ENCODE measurements at places on chromosomes 3 and 15.
A peak's percentile ranks its signal among the peaks of the same experiment; 100 is the strongest.

- no peak for DNase-seq
These were observed 97.0 kb upstream of the SNRPN start for GRCh38 chr15:24857763-24858162.

DNA sequence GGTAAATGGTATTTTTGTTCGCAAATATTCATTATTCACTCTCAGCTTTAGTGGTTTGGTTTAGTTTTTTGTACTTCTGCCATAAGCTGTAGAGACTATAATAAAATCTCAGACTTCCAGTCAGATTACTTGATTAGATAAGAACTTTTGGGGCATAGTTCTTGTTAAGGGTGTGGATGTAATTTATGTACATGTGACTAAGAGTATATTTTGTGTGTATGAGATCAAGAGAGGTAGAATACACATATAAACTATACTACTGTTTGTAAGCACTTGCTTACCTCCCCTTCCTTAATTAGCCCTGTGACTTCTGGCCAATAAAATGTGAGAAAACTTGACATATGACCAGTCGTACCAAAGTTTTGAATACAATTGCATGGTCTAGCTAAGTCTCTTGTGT is 12.0 kb downstream of the CNTN3 start:
- DNase-seq = no peak

- no peak for DNase-seq
These were observed 77.2 kb downstream of the ATG7 start for GRCh38 chr3:11349446-11349845.

GRCh38 chr3:102353148-102353547 is 81.7 kb upstream of the ZPLD1 start:
- no peak for DNase-seq

DNA sequence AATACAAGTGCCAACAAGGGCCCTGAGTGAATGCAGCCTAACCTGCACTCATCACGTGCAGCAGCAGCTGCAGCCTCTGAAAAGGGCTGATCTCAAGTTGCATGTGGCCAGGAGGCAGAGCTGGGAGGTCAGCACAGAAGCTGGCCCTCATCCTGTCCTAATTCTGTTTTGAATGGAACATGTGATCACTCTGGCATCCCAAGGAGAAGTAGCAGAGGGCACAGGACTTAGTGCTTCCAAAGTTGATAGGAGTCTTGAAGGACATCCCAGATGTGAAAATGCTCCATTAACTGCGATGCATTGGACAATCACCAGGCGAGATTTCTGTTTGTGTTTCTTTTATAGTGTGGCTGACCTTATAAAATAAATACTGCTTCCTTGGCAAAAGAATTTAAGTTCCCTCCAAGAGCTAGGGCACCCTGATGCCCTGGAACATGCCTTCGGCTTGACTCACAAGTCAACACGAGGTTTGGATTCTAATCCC is 31.6 kb upstream of the STAG1 start:
- DNase-seq = no peak

DNA sequence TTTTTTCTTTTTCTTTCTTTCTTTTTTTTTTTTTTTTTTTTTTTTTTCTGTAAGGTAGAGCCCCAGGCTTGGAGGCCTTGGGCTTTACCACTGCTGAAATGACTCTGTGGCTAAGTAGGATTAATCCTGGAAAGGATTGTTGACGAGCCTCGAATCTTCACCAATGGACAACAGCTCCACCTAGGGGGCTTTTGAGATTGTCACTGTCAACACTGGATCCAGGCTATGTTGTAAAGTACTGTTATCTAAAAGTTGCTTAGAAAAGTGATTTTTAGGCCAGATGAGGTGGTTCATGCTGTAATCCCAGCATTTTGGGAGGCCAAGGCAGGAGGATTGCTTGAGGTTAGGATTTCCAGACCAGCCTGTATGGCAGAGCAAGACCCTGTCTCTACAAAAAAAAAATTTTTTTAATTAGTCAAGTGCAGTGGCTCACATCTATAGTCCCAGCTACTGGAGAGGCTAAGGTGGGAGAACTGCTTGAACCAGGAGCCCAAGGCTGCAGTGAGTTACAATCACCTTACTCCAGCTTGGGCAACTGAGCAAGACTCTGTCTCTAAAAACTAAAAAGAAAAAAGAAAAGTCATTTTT is 41.6 kb downstream of the KLHL18 start:
- peak; percentile 28 for DNase-seq

- DNase-seq = no peak
These were observed 176.0 kb downstream of the KCNMB2 start for GRCh38 chr3:178712247-178712646.

- no peak for DNase-seq
These were observed 29.8 kb upstream of the EPHB3 start for GRCh38 chr3:184531626-184532280.

- DNase-seq = no peak
These were observed 193.6 kb downstream of the FAM43A start for GRCh38 chr3:194879126-194879877.

DNA sequence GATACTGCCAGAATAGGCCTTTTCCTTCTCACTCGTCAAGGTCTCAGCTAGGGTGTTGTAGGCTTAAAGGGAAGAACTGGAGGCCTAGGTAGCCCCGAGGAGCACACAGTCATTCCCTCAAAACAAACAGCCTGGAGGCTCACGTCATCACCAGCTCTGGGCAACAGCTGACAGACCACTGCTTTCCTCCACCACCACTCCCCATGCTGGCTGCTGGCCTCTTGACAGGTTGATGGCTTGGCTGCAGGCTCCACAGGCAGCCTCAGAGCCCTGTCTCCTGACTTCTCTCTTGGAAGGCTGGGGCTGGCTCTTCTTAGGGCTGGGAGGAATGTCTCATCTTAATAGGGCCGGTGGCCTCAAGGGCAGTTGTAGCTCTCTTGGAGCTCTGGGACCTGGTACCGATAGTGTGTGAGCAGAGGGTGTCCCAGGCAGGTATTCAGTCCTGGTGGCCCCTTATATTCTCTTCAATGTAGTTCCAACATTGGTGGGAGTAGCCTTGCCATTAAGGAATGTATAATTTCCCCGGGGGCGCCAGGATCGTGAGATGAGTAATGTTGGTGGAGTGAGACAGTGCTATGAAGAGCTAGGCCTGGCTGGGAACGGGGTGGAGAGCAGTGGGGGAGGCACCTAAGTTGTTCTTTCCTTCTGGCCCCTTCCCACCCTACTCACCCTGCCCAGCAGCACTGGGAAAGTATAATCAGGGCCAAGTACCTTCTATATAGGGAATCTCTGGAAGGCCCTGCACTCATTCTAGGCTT is 6.1 kb upstream of the AP2M1 start:
- DNase-seq = no peak

GRCh38 chr15:31149088-31149505 is 47.6 kb upstream of the TRPM1 start:
- DNase-seq = no peak

- DNase-seq = no peak
These were observed 92.1 kb downstream of the XRN1 start for GRCh38 chr3:142355692-142356091.

DNA sequence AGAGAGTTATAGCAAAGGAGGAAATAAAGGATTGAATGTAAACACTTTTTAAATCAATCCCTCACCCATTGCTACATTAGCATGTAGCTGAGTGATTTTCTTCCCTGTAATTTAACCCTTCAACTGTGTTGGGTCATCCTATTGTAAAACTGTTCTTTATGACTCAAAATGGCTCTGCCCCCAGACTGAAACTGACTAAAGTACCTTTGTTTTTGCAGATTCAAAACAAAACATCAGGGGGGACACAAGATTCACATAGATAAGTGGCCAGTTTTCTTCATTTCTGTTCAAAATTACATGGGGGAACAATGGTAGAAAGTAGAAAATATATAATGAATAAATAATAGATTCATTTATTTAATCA is 268.4 kb downstream of the IGSF11 start:
- DNase-seq = no peak

GRCh38 chr15:76341366-76342057 is 4.9 kb downstream of the ISL2 start:
- DNase-seq = no peak

- no peak for DNase-seq
These were observed 7.7 kb downstream of the SORD start for GRCh38 chr15:45030743-45031142.

GRCh38 chr3:58051196-58051595 is 43.0 kb downstream of the FLNB start:
- no peak for DNase-seq

DNA sequence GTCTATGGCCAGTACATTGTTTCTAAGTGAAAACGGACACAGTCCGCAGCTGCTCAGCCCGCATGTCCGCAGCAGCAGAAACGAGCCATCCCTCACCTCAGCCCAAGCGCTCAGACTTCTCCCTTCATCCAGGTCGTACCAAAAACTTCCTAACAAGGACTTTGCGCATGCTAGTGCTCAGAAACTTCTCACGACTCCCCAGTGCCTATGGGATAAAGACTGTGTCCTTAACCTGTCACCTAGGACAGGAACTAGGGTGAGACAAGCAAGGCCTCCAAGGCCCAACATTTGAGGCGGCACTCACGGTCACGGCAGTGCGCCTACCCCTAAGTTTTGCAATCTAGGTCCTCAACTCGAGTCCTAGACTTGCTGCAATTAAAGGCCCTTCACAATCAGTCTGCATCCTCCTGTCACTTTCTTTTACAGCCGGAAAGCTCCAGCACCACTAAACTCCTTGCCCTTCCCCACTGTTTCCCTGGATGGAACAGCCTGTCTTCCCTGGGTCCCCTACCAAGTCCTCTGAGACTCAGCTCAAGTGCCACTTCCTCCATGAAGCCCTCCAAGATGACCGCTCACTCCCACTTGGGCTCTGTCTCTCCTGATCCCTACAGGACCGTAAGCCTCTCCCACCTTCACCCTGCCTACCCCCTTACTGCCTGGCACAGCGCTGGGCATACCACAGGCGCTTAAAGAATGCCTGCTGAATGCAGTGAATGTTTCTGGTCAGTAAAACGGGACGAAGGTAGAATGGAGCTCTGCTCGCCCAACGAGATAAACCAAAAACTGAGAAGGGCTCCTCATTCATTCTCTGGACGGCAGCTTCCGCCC is 1.2 kb downstream of the CLN6 start:
- no peak for DNase-seq

GRCh38 chr3:99665017-99665416 is 26.6 kb downstream of the COL8A1 start:
- DNase-seq = no peak

GRCh38 chr3:164450276-164450905 is 627.9 kb downstream of the SI start:
- DNase-seq = no peak

DNA sequence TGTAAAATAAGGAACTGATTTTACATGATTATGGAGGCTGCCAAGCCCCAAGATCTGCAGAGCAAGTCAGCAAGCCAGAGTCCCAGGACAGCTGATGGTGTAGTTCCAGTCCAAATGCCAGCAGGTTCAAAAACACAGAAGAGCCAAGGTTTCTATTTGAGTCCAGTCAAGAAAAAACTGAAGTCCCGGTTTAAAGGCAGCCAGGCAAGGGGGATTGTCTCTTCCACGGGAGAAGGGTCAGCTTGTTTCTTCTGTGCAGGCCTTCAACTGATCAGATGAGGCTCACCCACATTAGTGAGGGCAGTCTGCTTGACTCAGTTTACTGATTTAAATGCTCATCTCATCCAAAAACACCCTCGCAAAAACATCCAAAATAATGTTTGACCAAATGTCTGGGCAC is 246.2 kb downstream of the PLCL2 start:
- no peak for DNase-seq

DNA sequence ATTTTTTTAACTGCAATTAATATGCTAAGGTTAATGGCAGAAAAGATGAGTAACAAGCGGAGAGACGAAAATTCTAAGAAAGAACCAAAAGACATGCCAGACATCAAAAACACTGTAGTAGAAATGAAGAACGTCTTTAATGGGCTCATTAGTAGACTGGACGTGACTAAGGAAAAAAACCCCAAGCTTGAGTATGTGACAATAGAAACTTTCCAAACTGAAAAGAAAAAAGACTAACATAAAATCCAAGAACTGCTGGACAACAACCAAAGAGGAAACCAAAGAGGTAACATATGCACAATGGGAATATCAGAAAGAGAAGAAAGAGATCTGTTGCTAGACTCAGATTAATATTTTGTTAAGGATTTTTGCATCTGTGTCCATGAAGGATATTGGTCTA is 94.6 kb upstream of the SETMAR start:
- DNase-seq = no peak

DNA sequence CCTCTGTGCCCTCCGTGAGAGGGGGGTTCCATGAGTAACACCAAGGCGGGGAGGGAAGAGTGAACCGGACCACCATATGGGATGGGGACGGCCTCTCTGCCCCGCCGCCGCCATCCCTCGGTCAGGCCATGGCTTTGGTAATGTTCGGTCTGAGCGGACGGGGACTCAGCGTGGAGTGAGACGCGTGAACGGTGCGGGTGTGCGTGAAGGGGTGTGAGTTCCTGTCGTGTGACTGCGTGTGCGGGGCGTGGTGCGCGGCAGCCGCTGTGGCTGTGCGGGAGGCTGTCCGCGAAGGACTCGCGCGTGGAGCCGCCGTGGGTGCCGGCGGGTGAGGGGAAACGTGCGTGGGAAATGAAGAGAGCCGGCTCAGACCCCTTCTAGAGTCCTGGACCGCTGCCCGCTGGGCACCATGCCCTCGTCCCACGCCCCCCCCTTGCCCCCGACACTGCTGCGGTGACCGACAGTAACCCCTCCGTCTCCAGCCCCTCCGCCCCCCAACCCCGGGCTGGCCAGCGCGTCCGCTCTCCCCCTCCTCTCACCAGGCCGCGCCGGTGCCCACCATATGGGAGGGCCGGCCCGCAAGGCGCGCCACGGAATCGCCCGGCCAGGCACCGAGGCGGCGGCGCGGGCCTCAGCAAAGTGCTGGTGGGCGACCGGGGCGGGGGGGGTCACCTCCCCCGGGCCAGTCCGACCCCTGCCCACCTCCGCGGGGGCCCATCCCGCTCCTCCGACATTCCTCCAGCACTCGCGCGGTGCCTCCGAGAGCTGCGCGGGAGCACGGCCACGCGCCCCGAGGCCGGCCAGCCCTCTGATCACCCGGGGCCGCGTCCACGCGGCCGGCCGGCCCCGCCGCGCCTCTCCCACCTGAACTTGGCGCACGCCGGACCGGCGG is 589 bp downstream of the KLF15 start:
- DNase-seq = no peak

DNA sequence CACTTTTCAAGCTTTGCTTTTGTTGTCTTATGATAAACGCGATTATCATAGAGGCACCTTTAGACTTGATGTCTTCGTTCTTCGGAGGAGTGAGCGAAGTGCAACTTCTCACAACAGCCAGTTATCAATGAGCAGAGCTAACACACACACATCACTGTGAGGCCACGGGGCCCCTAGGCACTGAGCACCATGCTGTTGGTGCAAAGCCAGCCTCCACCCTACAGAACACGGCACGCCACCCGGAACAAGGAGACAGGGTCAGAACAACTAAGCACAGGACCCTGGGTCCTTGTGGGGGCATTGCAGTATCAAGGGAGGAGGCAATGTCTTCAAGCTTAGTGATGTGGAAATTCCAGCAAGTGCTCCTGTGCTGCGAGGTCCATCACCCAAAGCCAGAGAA is 244.5 kb downstream of the OCA2 start:
- no peak for DNase-seq

DNA sequence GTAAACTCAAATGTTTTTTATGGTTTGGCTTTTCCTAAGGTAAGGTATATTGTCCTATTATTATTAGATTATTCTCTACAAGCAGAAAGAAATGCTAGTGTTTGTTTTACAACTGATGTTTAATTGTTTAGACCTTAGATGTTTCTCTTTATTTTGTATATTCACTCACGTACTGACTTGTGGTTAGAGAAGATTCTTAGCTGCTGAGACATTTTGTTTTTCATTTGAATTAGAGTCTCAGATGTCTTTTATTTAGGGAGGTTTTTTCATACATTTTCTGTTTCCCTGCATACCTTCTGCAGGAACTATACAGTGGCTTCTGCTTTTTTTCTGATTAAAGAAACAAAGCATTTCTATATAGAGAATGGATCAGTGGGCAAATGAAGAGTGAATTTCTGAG is 110.9 kb downstream of the MYRIP start:
- DNase-seq = no peak

Data from activated CD4-positive, alpha-beta T cell treated with anti-CD3 and anti-CD28 coated beads, Interleukin-2, amount 50 U/mL, for 4 hours (primary cell).